ENCODE measurements at places on chromosomes 2 and 18.
A peak's percentile ranks its signal among the peaks of the same experiment; 100 is the strongest.

GRCh38 chr2:230202430-230203109 is 17.2 kb downstream of the SP110 start:
- no peak for DNase-seq

DNA sequence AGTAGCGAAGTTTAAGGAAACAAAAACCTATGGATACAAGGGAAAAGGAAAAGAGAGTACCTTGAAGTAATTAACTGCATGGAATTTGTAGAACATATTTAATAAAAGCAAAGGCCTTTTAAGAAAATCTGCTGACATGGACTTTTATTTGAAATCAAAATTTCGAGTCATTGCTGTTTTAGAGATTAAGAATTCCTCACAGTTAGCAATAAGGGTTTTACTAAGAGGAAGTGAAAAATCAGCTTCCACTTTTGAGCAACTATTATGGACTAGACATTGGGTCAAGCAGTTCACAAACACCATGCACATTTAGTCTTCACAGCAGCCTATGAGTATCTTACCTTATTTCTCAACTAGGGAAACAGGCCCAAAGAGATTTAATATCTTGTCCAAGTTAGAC is 876.3 kb downstream of the BCL11A start:
- no peak for DNase-seq

DNA sequence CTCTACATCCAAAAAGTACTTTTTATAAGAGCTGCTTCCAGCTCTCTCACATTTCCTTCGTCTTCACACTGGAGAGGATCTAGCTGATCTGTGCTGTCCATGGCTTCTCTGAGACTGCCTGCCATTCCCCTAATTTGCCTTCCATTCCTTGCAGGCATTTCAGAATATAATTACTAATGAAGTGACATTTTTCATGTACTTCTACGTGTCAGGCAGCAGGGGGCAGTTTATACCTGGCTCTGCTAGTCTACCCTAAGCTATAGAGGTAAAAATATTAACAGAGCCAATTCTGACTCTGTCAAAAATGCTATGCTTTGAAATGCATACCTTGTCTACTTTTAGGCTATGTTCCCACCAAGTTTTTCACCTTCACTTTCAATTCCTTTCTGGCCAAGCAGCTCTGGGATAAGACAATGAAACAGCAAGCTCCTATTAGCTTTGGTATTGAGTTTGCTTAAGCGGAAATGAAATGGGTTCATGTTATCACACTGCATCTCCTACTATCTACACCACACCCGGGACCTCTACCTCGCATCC is 81.9 kb downstream of the MEP1B start:
- DNase-seq: peak; percentile 12

DNA sequence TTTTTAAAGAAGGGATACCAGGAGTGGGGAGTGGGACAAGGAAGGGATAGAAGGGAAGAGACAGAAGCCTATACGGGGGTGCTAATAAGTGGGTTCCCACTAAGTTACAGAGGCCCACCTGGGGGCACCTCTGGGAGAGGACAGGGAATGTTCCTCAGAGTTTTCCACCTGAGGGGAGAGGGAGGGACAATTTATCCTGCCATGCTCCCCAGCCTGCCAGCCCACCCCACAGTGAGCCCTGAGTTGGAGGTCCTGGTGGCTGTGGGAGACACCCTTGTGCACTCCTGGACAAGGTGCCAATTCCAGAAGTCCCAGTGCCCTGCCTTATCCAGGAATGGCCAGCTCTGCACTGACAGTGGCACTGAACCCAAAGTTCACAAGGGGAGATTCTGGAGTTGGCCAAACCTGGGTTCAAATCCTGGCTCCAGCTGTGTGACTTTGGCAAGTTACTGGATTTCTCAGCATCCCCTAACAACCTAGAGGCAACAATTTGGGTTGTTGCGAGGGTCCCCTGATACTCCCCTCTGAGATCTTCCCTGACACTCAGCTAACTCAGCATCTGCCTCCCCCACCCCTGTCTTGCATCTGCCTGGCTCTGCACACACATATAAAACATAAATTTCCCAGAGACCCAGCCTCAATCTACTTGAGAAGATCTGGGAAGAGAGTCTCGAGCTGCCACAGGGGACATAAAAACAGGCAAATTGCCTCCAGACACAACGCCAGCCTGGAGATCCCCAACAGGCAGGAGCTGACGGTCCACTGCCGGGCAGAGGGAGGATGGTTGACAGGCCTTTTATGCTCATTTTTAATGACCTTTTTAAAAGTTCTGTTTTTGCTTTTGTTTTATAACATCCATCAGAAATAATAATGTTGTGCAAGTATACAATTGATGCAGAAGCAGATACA is 98.7 kb upstream of the ST3GAL5 start:
- DNase-seq: no peak

DNA sequence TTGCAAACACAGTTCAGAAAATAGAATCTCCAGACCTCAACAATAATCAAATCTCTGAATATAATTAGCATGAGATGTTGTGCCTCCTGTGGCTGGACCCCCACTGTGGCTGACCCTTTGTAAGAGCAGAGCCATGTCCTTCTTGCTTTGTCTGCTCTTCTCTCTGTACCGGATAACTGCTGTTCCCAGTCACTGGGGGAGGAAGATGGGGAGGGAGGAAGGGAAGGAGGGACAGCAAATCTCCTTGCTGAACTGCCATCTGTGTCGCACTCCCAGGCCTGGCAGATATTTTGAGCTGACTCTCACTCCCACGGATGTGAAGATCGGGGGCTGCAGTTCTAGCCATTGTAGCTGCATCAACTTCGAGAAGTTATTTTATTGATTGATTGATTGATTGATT is 319.0 kb upstream of the CXCR4 start:
- DNase-seq: no peak

DNA sequence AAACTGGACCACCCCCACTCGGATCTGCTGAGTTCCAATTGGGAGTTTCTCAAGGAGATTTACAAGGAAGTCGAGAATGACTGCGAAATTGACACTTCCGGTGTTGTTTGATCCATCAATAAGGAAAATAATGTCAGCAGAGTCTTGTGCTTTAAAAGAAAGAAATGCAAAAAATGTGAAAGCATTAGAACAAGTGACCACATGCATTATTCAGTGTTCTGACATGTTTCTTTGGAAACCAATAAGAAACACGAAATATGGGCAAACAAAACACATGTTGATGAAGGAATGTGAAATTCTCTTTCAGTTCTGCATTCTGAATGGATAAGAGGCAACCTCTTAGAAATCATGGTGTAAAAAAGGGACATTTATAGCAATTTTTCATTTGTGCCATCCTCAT is 25.9 kb downstream of the COL6A3 start:
- no peak for DNase-seq

- no peak for DNase-seq
Observed at GRCh38 chr2:50255931-50256330, 776.0 kb downstream of the NRXN1 start.

DNA sequence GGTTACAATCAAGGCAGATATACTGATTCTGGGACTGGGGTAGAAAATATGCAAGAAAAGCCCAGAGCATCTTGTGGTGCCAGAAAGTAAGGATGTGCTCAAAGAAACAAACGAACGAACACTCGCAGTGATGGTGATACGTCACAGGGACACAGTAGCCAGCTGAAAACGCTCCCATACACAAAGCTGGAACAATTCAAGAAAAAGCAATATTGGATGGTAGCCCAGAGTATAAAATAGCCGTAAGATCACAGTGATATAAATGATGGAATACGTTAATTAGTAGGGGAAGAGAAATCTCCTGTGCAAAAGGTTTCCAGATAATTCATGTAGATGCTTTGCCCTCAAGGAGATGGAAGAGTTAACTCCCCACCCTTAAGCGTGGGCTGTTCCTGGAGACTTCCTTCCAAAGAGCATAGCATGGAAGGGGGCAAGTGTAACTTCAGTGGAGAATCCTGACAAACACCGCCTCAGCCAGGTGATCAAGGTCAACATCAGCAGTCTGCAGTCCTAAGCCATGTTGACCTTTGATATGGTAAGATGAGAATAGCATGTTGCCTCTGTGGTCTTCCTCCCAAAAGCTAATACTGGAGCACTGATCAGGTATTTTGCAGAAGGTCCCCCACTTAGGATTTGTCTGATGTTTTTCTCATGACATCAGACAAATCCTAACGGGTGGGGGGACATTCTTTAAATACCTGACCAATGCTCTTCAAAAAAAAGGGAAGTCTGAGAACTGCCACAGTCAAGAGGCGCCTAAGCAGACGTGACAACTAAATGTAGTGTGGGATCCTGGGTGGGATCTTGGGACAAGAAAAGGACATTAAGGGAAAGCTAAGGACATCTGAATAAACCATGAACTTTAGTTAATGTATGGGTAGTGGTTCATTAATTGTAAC is 99.0 kb downstream of the NCK2 start:
- no peak for DNase-seq

GRCh38 chr2:60486551-60486950 is 66.9 kb downstream of the BCL11A start:
- no peak for DNase-seq

DNA sequence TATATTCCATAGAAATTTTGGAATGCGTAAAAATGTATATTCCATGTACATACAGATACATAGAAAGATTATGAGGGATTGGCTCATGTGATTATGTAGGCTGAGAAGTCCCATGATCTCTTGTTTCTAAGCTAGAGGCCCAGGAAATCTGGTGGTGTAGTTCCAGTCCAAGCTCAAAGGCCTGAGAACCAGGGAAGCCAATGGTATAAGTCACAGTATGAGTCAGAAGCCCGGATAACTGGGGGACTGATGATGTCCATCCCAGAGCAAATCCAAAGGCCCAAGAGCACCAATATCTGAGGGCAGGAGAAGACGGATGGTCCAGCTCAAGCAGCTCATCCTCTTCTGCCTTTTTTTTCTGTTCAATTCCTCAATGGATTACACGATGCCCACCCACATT is 385.0 kb upstream of the KLHL29 start:
- DNase-seq: no peak

GRCh38 chr2:64423303-64423702 is 30.7 kb upstream of the LGALSL start:
- DNase-seq: no peak

GRCh38 chr2:120344214-120344975 is 1.5 kb upstream of the INHBB start:
- no peak for DNase-seq

- DNase-seq: no peak
Observed at GRCh38 chr2:30300456-30301221, 69.3 kb downstream of the LBH start.

DNA sequence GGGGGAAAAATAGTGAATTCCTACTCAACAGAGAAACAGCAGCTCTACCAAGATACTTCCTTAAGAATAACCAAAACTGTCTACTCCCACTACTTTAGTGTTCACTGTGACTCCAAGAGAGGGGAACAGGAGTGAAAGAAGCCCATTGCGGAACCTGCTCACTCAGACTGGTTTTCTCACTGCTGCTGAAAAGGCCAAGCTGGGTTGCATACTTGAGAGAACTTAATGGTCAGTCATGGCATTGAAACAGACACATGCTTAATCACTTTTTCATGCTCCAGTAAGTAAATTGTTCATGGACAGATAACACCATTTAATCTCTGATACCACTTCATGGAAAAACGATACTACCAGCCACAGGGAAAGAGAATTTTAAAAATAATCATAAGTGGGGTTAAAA is 35.7 kb upstream of the SLC8A1 start:
- DNase-seq: no peak
